ENCODE measurements at places on chromosomes 6 and 20.

DNA sequence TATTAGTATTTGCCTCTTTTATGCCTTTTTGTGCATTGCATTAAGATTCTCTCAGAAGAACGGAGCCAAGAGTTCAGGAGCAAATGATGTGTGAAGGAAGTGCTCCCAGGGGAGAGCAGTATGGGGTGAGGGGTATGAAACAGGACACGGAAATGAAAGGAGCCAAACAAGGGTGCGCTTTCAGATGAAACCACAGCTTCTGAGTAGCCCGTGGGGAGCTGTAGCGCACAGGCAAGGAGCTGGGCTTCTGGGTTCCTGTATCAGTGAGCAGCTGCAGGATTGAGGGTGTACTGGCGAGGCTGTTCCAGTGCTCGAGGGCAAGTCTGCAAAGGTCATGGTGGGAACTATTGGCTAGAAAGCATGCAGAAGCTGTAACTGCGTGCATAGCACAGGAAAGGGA lies 25.4 kb downstream of the ANKEF1 start:
- no peak for DNase-seq

DNA sequence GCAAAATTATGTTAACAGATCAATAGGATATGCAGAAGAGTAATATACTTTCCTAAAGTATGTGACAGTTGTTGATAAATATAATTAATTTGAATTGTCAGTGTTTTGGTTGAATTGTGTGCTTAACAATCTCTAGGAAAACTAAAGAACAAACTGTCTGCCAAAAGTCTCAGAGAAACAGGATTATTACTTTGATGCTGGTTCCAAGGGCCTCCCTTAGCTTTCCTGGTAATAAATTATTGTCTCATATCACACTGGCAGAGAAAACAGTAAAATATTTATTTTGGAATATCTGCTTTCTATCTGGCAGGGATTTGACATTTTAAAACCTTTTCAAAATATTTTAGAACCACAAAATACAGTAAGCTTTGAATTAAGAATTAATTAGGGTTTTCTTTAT lies 40.1 kb upstream of the CARMIL1 start:
- DNase-seq, result no peak

- DNase-seq, result no peak
Measured at GRCh38 chr20:24448170-24448569, 21.3 kb upstream of the SYNDIG1 start.

DNA sequence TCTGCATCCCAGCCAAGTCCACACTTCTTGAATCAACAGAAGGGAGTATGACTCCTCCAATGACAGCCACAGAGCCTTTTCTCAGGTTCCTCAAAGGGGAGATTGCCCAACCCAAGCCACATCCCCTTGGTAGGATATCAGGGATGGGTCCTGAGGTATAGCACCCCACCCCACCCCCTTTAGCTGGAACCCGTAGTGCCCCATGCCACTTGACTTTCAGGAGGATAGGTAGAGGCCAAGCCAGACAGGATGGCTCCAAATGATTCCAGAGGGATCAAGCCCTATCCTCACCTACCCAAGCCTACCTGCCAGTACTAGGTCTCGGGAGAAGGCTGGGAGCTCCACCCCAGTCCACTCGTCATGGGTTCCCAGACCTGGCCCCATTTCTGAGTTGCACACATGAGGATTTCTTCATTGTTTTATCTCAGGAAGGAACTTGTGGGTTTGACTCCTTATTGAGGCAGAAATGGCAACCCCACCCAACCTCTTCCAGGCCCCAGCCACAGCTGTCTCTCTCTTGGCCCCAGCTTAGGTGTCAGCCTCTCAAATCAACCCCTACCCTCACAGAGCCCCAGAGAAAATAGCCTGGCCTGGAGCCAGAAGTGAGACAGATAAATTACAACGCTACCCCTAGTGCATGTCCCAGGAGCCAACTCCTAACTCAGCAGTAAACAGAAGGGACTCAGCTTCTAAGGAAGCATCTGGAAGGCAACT lies 3.6 kb downstream of the CCND3 start:
- peak; percentile 51 for DNase-seq

- DNase-seq, result no peak
Measured at GRCh38 chr20:13212750-13213149, 8.3 kb upstream of the ISM1 start.

- DNase-seq, result peak; percentile 90
Measured at GRCh38 chr6:16803294-16804200, 42.3 kb upstream of the ATXN1 start.

DNA sequence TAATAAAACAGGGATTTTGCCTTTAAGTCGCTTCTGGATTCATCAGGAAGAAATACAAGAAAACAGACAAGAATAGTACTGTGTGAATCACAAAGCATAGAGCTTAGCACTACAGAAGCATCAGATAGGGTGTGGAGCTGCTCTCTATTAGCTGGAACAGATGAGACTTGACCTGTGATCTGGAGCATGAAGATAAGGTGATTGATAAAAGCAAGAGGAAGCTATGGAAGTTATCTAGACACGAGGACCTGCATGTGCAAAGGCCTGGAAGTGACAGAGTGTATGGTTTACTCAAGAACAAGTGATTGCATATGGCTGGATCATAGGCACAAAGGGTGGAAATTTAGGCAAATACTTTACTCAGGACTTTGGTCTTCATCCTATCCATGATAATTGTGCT lies 112.9 kb upstream of the MLIP start:
- DNase-seq, result no peak

DNA sequence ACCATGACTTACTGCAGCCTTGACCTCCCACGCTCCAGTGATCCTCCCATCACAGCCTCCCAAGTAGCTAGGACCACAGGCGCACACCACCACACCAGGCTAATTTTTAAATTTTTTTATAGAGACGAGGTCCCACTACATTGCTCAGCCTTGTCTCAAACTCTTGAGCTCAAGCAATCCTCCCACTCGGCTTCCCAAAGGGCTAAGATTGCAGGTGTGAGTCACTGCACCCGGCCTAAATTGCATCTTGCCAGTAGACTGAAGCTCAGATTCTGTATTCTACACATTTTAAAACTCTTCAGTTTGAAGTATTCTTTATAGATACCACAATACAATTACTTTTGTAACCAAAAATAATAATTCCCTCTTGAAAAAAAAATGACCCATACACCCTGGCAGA lies 11.4 kb downstream of the NUDT3 start:
- no peak for DNase-seq

GRCh38 chr6:22026164-22026678 lies 270.6 kb downstream of the PRL start:
- DNase-seq, result no peak

GRCh38 chr6:48671505-48671904 lies 560.5 kb upstream of the PTCHD4 start:
- DNase-seq, result no peak

DNA sequence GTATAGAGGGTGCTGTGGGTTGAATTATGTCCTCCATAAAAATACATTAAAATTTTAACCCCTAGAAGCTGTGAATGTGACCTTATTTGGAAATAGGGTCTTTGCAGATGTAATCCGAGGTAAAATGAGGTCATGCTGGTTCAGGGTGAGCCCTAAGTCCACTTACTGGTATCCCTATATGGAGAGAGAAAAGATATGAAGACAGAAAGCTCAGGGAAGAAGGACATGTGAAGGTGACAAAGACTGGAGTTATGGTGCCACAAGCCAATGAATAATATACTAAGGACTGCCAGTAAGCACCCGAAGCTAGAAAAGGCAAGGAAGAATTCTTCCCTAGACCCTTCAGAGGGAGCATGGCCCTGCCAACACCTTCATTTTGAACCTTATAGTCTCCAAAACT lies 50.2 kb downstream of the PLN start:
- DNase-seq, result no peak

DNA sequence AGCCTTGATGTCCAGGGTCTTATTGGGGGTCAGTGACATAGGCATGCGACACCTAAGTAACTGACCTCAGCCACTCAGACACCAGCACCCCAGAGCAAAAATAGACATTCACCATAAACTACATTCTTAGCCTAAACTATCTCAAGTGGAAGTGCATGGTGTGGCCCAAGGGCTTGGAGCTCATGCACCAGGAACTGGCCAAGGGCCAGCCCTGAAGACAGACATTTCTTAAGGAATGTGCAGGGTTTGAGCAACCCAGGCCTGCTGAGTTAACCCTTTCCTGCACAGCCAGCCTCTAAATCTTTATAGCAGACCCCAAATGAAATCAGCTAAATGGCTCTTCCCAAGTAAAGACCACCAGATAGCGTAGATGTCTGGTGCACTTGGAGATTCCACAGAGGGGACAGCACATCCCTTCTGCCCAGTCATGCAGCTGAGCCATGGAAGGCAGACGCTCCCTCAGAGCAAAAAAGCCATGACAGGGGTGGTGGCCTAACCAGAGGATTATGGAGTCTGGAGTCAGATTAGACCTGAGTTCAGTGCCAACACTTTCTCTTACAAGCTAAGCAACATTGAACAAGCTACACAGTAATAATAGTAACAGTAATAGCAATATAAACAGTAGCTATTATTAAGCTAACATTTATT lies 222.6 kb downstream of the ZMYND8 start:
- no peak for DNase-seq

DNA sequence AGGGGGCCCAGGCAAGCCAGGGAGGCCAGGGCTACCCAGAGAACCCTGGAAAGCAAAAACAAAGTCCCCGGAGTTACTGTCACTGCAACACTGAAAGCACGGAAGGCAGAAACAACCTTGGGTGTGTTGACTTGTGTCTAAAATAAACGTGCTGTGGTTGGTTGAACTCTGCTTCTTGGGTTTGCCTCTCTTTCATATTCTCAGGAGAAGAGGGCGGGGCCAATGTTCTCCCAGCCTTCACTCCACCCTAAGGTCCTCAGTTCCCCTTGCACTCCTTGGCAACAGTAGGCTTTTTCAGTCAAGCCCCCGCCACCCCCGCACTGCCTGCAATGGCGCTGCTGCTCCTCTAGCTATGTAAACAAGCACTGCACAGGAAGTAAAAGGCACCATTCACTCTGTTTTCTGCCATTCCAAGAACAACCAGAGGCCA lies 60.9 kb downstream of the COL9A1 start:
- peak; percentile 51 for DNase-seq

- DNase-seq, result no peak
Measured at GRCh38 chr6:20877008-20877937, 343.0 kb downstream of the CDKAL1 start.

GRCh38 chr20:35003211-35004031 lies 47.8 kb downstream of the MYH7B start:
- DNase-seq, result peak; percentile 13

DNA sequence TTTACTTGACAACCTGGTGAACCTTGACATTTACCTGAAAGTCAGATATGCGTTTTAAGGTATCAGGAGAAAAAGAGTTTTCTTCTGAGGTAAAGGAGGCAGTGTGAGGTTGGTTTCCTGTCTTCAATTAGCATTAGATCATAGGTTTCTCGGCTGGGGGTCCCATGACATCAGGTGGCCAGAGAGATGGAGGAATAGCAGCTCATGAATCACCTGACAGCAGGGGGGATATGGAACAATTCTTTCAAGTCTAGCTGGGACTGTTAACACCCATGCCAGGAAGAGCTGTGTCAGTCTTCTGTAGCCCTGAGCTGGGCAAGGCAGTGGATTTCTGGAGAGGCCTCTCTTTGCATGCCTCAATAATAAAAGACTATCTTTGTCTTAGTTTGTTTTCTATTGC lies 108.0 kb upstream of the TMEM170B start:
- DNase-seq, result no peak

- no peak for DNase-seq
Measured at GRCh38 chr6:1689141-1689540, 79.4 kb downstream of the FOXC1 start.

GRCh38 chr6:89022798-89023197 lies 57.8 kb upstream of the PNRC1 start:
- no peak for DNase-seq

DNA sequence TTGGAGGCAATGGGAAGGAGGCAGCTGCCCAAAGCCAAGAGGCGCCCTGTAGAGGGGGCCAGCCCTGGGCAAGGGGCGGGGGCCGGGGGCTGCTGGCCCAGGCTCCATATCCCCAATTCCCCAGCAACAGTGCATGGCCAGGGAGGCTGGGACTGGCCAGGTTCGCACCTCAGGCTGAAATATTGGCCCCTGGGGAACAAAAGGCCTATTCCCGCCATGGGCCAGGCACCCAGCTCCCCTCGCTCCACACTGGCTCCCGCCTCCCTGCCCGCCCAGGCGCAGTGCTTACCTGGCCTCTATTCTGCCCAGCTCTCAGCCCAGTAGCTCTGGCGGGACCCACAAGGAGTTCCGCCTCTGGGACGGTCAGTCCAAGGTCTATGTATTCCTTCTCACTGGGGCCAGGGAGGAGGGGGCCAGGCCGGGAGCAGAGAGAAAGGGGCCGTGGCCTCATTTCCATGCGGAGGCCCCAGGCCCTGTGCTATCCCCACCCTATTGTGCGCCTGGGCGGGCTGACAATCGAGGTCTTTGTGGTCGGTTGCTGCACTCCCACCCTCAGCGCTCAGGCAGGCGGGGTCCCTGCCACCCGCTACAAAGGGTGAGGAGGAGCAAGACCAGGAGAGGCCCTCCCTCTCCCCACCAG lies 42.3 kb downstream of the YTHDF1 start:
- DNase-seq, result no peak

- DNase-seq, result no peak
Measured at GRCh38 chr20:53302695-53303412, 290.8 kb downstream of the ZNF217 start.

DNA sequence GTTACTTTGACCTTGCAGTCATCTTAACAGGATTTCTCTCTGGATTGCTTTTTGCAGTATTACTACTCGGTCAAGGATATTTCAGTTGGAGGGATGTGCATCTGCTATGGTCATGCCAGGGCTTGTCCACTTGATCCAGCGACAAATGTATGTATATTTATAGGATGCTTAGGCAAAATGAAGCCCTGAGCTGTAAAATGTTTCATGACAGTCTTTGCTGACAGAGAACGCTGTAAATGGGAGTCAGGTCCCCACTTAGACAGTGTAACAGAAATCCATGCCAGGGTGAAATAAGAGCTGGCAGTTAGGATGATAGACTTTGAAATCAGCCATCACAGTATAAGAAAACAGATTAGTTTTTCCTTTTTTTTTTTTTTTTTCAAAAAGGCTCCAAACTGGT lies 264.0 kb downstream of the LAMA2 start:
- no peak for DNase-seq

GRCh38 chr6:38703949-38704590 lies 1.1 kb upstream of the GLO1 start:
- no peak for DNase-seq

- no peak for DNase-seq
Measured at GRCh38 chr6:54503144-54503543, 194.9 kb downstream of the TINAG start.

GRCh38 chr20:51259455-51259854 lies 236.5 kb upstream of the KCNG1 start:
- DNase-seq, result no peak

Data from right hindlimb (tissue), 1 donor.